ENCODE measurements at places on chromosomes 12 and 14.

- peak; percentile 15 for DNase-seq
These were observed 73.6 kb upstream of the ELK3 start for GRCh38 chr12:96120359-96121100.

DNA sequence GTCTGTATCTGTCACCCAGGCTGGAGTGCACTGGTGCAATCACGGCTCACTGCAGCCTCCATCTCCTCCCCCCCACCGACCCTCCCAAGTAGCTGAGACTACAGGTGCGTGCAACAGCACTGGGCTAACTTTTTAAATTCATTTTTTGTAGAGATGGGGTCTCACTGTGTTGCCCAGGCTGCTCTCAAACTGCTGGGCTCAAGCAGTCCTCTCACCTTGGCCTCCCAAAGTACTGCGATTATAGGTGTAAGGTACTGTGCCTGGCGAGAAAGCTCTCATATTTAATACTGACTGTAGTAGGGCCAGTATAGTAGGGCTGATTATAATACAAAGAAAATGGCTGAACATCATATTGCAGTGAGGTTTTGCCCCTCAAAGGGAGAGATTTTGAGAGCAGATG, 2.4 kb downstream of the RIC8B start:
- DNase-seq: no peak

DNA sequence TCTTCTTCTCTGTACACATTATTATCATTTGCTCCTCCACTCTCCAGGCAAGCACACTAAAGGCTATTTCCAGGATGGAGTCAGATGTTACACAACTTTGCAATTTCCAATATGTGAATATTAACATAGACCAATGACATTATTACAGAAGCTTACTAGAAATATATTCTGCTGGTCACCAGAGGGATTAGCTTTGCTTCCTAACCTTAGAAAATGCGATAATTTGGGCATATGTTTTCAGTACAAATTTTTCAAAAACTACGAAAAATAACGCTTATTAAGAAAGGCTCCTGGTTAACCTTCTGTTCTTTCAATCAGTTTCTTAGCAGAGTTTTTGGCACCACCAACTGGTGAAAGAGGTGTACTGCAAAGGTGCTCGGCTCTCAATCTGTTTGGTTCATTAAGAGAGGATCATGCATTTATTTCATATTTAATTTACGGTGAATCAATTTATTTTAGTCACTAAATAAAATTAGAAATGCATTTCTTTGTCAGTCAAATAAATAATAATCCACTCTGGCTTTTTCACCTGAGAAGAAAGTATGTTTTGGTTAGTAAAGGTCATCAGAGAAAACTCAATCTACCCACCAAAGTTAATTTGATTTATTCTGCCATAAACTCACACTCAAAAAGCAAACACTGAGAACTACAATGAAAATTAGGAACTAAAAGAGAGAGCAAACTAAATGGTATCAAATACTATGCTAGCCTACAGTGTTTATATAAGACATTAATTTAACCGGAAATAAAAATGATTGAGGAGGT, 39.2 kb downstream of the EFCAB11 start:
- DNase-seq: peak; percentile 73

DNA sequence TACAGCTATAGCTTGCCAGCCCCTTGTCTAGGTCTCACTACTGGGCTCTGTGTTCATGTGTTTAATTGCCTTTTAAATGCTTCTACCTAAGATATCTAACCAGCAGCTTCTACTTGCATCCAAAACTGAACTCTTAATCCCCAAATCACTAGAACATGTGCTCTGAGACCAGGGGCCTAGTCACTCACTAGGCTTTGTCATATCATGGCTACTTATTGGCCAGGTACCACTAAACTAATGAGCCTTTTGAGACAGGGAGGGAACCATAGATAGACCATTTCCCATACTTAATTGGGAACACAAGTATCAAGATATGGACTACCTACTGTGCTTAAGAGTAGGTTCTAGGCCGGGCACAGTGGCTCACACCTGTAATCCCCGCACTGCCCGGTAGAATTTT, 6.5 kb downstream of the HSP90B1 start:
- no peak for DNase-seq

DNA sequence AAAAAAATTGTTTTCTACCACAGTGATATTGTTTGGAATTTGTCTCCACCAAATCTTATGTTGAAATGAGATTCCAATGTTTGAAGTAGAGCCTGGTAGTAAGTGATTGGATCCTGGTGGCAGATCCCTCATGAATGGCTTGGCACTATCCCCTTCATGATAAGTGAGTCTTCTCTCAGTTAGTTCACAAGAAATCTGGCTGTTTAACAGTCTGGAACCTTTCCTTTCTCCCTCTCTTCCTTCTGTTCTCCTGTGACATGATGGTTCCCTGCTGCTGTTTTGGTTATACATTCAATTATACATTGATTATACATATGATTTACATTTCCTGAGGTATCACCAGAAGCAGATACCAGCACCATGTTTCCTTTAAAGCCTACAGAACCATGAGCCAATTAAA, 442.2 kb downstream of the SLC6A15 start:
- no peak for DNase-seq

DNA sequence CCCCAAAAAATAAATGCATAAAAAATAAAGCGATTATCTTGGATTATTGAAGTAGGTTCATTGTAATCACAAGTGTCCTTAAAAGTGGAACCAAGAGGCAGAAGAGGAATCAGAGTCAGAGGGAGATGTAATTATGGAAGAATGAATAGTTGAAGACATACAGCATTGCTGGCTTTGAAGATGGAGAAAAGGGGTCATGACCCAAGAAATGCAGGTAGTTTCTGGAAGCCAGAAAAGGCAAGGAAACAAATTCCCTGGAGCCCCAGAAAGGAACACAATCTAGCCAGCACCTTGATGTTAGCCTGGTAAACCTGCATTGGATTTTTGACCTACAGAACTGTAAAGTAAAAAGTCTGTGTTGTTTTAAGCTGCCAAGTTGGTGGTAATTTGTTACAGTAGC, 57.5 kb upstream of the PTGR2 start:
- no peak for DNase-seq

- no peak for DNase-seq
These were observed 60.5 kb downstream of the KCNMB4 start for GRCh38 chr12:70426620-70427019.

GRCh38 chr12:116216022-116216756, 61.3 kb downstream of the MED13L start:
- DNase-seq: no peak

DNA sequence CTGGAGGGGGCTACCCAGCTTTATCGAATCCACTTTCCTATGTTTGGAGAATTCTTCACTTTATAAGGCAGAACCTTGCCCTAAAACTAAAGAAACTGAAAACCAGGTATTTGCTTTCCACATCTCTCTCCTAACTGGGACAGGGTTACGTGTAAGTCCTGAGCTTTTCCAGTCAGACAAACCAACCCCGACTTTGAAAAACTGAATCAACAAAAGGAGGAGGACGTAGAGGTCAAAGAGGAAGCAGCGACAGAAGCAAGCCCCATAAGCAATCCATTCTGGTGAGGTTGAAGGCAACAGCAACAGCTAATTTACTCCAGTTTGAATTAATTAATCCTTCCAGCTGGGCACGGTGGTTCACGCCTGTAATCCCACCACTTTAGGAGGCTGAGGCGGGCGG, 47.2 kb downstream of the LRP6 start:
- no peak for DNase-seq

DNA sequence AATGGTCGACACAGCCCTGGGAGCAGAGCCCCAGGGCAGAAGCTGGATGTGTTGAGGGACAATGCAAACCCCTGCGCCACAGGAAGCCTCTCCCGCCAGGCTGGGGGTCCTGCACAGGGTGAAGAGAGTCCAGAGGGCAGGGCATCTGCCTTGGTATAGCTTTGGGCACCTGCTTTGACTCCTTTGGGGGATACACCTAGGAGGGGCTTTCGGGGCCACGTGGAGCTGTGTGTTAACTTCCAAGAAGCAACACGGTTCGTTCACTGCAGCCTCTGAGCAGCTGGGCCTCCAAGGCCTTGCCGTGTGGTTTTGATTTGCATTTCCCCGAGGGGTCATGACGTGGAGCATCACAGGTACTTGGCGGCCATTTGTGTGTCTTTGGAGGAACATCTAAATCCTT, 5.8 kb upstream of the PUS1 start:
- DNase-seq: no peak

DNA sequence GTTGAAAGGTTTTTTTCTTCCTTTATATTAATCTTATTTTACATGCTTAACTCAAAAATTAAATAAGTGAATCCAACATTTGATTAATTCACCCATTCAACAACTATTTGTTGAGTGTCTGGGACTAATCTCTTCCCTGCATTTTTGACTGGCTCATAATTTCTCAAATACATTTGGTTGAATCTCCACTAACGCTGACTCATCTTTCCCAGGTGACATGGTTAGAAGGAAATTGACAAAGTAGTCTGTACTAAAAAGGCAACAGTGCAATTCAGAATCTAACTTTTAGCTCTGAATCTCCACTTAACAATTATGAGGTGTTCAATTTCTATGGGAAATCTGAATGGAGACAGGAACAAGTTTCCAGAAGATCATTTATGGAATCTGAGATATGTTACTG, 88.9 kb downstream of the LIN7A start:
- no peak for DNase-seq

DNA sequence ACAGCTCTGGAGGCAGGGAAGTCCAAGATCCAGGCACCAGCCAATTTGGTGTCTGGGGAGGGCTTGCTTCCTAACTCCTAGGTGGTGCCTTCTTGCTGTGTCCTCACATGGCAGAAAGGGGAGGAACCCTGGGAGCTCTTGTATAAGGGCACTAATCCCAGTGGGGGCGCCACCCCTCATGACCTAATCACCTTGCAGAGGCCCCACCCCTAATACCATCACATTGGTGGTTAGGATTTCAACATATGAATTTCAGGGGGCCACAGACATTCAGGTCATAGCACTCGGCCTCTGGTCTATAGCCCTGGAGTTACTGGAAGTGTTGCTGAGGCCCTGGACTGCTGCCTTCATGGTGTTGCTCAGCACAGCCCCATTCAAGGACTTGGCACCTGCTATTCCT, 14.6 kb downstream of the PSMD9 start:
- DNase-seq: no peak

DNA sequence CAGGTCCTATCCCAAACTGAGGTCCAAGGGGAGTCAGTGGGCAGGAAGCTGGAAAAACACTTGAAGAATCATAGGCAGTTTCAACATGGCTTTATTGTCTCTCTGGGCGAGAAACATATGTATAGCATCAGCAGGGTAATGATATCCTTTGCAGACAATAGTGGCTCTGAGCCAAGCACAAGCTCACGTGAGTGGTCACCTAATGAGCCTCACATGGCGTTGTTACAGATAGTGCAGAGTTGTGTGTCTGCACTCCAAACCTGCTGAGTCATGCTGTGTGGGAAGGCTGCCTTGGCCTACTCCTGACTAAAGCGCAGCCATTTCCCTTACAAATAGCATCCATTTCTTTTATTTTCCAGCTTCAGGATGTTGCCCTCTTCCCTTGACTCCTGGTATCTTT, 105.2 kb upstream of the SYT1 start:
- DNase-seq: no peak

GRCh38 chr14:63564318-63564717, 21.1 kb upstream of the PPP2R5E start:
- DNase-seq: no peak

DNA sequence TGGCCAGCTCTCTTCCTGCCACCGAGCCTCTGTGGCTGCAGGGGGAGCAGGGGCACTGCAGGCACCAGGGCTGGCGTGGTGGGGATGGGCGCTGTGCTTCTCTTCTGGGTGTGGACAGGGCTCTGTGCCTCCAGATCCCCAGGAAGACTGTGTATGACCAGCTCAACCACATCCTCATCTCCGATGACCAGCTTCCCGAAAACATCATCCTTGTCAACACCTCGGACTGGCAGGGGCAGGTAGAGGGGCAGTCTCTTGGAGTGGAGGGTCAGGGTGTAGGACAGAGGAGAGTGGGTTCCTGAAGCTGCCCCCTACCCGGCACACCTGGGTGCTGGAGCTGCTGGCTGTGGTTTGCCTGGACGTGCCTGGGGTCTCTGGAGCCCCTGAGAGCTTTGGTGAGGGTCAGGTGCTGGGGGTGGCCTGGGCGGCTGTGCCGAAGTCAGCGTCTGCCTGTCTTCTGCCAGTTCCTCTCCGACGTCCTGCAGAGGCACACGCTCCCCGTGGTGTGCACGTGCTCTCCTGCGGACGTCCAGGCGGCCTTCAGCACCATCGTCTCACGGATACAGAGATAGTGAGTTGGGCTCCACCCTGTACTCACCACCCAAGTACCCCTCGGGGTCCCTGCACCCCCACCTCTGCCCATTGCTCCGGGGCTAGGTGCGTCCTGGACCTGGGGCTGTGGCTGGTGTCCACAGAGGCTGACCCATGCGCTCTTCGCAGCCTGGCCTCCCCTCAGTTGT, 15.8 kb upstream of the TEX22 start:
- no peak for DNase-seq

DNA sequence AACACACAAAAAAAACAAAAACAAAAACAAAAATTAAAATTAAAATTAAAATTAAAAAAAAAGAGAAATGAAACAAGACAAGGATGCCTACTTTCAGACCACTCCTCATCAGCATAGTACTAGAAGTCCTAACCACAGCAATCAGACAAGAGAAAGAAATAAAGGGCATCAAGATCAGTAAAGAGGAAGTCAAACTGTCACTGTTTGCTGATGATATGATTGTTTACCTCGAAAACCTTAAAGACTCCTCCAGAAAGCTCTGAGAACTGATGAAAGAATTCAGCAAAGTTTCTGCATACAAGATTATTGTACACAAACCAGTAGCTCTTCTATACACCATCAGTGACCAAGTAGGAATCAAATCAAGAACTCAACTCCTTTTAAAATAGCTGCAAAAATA, 29.2 kb downstream of the ALG10 start:
- no peak for DNase-seq

GRCh38 chr14:67421356-67422224, 9.6 kb upstream of the PLEK2 start:
- DNase-seq: no peak

DNA sequence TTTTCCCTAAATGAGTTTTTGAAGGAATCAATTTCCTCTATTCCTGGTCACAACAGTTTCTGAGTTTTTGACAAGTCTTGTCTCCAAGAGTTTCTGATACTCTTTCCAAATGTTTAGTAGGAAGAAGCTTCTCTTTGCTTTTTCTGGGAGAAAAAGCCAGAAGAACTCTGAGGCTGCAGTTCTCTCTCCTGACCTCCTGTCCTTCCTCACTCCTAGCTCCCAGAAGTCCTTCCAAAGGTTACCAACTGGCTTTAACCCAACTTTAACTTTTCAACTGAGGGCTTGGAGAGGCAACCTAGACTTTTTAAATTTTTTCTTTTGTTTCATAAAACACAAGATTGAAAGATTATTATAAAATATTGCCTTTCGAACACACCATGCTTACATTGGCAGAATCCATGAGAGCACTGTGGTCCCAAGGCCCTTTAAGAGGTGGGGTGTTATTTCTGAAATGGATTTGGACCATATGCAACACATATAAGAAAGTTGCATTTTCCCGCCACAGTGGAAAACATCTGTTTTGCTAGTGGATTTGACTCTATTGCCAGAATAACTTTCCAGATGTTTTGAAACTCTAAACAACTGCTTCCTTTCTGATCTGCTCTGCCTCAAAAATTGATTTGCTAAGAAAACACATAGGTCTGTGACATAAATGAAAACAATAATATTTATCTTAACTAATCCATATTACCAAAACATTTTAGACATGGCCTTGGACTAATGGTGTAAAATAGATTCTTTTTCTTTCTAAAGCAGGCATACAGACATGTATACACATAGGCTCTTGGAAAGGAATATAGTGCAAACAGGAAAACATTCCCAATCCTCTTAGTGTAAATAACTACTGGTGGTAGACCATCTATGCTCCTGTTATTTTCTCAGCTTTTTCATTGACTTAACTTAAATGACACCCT, 22.3 kb upstream of the EPS8 start:
- DNase-seq: no peak

GRCh38 chr14:90733139-90733808, 83.0 kb downstream of the TTC7B start:
- DNase-seq: no peak

All from CD4-positive, alpha-beta T cell treated with Interleukin-17A for 1 hour (primary cell).